ENCODE measurements at places on chromosomes 16 and 17.

- DNase-seq: no peak
These were observed 10.6 kb downstream of the MOSMO start for GRCh38 chr16:22018559-22018958.

GRCh38 chr17:33753452-33753851 lies 460.4 kb upstream of the ASIC2 start:
- DNase-seq: no peak

DNA sequence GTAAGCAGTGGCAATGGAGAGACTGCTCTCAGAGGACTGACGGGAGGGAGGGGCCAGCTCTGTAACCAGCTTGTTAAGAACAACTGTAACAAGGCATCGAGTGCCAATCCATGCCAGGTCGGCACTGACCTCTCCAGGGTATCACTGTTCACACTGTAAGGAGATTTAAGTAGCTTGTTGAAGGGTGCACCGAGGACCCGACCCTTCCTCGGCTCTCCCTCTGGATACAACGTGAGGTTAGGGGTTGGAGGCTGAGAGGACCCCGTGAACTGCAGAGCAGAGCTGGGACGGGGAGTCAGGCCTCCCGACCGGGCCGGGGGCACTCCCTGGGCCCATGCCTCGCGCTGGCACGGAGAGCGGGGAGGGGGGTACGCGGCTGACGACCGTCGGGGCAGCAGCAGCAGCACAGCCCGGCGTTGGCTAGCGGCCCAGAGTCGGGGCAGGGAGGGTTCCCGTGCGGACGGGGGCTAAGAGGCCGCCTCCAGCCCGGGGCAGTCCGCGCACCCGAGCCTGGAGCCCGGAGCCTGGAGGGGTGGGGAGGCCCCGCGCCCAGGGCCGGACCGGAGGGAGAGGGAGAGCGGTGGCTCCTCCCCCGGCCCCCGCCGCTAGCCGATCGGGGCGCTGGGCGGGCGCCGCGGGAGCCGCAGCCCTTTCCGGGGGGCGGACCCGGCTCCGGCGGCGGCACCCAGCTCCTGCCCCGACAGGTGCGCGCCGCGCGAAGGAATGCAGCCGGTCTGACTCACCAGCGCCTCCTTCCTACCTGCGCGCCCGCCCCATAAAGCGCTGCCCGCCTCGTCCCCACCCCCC lies at the start of gene ITGB4:
ITGB4 (plus strand) TSS at position 804 of the 807 bp plus-strand sequence. CDS start 3,245 bp downstream, outside the sequence.
- no peak for DNase-seq

DNA sequence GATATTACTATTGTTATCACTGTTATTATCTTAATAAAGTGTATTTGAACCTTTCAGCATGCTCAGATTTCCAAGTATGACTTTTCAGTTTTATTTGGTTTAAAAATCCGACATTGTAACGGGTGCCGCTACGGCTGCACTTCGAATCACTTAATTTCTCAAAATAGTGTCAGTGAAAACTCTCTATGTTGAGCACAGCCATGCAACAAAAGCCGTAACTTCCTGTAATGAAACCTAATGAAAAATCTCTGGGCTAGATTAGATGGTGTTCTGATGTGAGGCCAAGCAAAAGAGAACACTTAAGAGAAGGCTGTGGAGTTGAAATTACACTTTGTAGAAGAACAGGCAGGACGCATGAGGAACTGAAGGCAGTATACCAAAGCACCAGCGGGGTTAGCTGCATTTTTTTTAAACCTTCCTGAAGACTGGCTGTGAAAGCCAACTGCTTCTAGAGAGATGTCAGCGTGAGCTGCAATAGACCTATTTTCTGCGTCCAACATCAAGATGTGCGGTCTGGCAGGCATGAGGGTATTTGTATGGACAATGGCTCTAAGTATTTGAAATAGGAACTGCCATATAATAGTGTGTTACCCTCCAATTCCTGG lies 1545.0 kb upstream of the GOT2 start:
- no peak for DNase-seq

- DNase-seq: no peak
These were observed 7.7 kb downstream of the CBX4 start for GRCh38 chr17:79831265-79832217.

DNA sequence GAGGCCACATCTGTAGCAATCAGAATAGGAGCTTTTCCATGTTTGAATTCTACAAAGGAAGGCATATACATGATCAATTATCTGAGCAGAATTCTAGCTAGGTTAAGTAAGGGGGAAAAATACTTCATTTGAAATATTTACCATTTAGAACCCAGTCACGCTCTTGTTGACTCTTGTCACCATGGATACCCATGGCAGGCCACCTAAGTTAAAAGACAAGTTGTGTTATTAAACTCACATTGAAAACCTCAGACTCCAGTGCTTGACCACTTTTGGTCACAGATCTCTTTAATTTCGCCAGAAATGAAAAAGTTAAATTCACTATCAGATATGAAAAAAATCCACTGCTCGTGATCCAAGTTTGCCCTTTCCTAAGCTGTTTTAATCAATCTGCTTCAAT lies 4.1 kb downstream of the DDX5 start:
- no peak for DNase-seq

DNA sequence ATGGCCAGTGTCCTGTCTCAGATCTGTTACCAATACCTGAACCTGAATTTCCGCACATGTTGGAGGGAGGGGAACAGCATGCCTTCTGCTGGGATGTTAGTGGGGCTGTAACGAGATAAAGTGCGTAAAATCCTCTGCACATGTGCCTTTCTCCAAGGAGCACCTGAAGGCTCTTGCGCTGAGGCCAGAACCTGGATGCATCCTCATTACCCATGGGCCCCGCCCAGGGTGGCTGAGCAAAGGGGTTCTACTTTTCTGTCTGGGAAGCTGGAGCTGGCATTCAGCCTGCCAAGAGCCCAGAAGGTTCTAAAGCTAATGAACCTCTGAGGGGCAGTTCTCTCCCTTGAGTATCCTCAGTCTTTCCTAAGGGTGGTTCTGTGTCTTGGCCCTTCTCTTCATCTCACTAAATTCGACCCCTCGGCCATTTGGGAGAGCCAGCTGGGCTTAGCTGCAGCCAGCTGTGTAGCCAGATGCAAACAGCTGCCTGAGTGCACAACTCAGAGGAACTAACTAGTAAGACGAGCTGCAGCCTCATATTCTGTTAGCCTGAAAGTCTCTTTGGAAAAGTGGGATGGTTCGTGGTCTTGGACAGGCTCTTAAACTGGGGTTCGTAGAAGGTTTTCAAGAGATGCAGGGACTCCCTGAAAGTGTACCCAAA lies 2.5 kb downstream of the ITGA3 start:
- DNase-seq: no peak

DNA sequence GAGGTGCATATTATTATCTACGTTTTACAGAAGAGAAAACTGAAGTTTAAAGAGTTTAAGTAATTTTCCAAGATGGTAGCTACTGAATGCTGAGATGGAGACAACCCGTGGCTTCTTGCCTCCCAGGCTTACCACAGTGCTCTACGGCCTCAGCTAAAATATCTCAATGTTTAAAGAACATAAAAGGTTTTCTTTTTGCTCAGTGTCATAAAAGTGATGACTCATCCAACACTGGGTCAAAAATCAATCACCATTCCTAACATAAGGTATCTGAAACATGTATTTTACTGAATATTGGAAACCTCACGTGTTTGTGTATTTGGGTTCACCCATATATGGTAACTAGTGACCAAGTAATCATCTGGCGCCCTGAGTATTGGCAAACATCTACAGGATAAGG lies 18.4 kb downstream of the ABCA9 start:
- no peak for DNase-seq

GRCh38 chr17:39080421-39081078 lies 70.9 kb downstream of the PLXDC1 start:
- no peak for DNase-seq

GRCh38 chr17:45149669-45150664 lies 1.7 kb downstream of the HEXIM1 start:
- no peak for DNase-seq

GRCh38 chr17:3904501-3904900 lies 11.6 kb upstream of the CAMKK1 start:
- no peak for DNase-seq

DNA sequence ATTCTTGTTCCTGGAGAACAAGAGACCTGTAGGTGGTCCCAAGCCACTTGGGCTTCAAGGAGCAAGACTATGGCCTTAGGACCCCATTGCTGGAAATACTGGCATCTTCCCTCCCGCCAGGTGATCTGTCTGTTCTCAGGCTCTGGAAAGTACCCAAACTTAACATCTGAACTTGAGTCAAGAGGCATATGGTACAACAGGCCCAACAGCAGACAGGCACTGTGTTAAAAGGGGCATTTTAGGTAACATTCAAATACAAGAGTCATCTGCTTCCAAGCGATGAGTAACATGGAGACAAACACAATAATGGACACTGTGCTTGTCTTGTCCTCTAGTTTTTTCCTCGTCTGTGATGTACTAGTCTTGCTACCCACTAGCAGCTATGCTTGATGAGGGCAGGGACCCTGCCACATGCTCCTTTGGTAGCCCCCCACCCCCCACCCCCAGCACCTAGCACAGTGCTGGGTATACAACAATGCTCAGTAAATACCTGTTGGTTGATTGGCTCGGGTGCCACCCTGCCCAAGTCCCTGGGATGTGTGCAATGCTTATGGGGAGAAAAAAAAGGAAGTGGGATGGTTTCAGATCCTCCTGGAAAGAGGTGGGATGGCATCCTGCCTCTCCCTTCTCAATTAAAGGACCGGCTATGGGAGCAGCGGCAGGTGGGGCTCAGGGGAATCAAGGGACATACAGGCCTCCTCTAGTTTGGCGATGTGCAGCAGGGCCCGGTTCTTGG lies 19.4 kb downstream of the CSF3 start:
- no peak for DNase-seq

DNA sequence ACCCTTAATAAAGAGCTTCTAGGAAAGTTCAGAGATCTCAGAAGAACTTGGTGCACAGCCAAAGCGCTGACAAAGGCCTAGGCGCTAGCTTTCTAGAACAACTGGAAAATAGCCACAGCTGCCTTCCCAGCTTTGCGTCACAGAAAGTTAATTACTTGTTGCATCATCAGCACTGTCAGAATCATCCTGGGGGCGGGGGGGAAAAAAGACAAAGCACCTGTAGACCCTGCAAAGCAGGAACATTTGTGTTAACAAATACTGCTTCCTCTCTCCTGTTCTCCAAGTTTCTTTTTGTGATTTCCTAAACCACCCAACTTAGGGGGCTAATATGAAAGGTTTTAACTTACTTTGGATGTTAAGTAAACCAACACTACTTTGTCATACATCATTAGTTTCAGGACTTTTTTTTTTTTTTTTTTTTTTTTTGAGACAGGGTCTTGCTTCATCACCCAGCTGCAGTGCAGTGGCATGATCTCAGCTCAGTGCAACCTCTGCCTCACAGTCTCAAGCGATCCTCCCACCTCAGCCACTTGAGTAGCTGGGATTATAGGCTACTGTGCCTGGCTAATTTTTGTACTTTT lies 4.8 kb upstream of the AARSD1 start:
- DNase-seq: no peak

DNA sequence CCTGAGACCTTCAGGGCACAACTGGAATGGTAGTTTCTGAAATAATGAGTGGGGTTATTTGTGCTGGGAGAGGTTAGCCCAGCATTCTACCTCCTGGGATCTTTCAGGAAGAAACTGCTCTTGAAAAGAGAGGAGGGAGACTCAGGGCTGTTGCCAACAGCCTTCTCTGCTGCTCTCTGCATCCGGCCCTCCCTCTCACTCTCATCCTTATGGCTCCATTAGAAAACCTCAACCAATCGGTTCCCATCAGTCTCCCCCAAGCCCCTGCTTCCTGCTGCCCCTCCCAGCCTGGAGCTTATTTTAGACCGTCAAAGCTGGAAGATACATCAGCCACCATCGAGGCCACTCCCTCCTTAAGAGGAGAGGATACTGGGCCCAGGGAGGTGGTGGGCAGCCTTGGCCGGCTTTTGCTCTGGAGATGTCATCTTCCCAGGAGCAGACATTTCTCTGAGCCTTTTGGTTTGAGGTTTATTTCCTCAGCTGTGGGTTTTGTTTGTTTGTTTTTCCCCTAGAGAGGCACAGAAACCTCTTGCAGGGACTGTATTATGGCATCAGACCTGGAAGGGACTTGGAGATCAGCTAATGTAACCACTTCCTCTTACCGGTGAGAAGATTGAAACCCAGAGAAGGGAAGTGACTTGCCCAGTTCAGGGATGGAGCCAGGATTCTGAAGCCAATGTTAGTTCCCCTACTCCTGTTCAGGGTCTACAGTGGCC lies 2.7 kb downstream of the MPRIP start:
- no peak for DNase-seq

DNA sequence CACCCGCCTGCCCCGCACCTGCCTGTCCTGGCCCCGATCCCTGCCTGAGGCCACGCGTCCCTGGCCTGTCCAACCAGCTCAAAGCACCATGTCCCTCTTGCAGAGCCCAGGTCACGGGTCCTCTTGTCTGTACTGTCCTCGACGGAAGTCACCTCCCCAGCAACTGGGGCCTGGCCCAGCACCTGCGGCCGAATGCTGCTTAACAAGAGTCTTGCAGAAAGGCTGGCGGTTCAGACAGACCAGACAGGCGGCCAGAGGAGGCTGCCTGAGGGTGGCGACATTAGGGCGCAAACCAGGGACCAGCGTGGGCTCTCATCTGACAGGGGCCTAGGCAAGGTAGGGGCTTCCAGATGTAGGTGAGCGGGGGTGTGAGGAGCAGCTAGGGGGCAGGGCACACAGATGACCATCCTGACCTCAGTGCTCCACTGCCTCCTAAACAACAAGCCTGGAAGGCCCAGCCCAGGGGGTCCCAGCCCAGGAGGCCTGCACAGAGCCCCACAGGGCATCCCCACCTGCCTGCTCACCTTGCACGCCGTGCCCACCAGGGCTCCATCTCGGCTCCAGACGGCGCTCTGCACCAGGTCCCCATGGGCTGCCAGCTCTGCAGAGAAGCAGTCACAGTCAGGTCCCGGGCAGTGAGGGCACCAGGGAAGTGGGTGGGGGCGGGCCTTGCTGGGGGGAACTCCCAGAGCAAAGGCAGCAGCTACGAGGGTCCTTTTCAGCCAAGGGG lies 11.3 kb downstream of the CORO7 start:
- DNase-seq: no peak

DNA sequence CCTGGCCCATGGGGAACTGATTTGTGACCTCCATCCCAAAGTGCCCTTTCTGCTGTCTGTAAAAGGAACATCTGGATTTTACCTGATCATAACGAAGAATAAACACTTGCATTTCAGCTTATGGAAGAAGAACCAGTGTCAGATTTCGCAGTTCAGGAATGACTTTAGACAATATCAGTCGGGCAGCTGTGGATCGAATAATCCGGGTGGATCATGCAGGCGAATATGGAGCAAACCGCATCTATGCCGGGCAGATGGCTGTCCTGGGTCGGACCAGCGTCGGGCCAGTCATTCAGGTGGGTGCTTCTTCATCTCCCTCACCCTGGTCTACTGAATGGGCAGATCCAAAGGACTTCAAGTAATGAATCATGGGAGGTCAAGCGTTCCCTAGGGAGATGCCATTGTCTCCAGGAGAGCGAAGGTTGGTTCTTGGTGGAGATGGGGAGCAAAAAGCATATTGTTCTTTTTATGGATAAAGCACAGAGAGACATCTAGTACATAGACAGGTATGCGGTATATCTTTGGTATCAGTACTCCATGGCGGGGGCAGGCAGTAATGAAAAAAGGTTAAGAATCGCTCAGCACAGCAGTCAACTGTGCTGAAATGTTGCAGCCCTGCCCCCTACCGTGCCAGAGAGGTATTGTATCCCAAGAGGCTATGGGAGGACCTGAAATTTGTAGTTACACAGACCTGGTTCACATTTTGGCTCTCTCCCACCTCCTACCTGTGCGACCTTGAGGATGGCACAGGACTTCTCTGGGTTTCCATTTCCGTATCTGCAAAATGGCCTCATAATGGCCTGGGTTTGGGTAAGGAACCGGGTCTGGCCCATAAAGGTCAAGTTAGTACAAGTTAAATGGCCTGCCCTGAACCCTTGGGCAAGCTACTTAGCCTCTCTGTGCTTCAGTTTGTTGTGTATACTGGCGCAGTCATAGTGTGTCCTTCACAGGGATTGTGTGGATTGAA lies 4.7 kb downstream of the COQ7 start:
- peak; percentile 31 for DNase-seq

Data from omental fat pad (tissue), 4 donors.